Activated naive CD4-positive, alpha-beta T cell (primary cell): ENCODE measurements at places on chromosomes 3 and 15.

GRCh38 chr15:42154212-42154941, 2.1 kb downstream of the PLA2G4F start:
- DNase-seq: no peak

- DNase-seq: no peak
Measured at GRCh38 chr3:77411334-77411733, 371.4 kb downstream of the ROBO2 start.

DNA sequence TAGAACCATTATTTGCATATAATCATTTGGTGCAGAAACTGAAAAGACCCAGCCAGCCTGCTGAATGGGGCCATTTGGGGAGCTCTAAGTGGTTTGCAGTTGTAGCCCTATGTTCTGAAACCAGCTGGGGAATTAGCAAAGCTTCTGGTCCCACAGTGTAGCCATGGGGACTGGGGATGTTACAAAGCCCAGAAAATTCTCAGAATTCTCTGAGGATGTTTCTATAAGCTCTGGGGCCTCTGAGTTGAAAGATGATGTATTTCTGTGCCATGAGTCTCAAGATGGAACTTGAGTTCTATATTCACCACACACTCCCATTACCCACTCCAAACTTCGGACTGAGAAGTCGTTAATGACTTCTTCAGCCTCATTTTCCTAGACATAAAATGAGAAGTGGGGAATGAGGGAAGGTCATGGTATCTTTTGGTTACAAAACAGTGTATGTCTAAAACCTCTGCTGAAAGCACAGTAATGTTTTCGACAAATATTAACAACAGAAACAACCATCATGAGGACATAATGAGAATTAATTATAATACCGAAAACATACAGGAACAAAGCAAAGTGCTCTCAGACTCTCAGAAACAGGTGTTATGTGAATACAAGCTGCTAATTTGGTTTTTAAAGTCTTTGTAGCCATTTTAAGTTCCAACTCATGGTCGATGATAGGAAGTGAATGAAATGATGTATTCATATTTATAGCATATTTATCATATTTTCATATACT, 89.4 kb downstream of the RFTN1 start:
- no peak for DNase-seq

GRCh38 chr15:61336026-61336638, 107.0 kb upstream of the RORA start:
- DNase-seq: no peak

DNA sequence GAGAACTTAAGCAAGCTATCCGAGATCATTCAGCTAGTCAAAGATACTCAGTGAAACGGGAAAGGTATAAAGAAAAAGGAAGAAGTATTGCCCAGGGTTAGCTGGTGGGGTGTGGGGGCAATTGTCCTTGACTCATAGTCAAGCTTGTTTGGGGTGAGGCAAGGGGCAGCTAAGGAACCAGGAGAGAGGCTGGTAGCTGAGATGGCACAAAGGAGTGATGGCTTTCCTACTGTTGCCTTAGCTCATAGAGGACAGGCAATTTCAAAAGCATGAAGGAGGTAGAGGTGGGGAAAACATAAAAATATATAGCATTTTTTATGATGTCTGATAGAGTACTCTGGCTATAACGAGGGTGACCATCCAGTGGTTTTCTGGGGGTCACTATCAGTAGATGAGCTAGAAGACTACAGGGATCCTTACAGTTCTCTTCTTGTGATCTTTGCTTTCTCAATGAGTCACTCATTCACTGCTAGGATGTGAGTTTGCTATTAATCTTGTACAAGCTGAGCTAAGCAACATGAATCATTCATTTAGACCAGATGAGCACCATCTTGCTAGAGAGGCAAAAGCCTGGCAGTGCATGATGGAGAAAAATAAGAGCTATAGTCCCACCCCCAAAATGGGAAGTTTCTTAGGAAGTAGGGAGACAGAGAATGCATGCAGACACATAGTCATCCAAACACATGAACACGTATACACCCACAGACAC, 207.1 kb upstream of the PFN2 start:
- DNase-seq: no peak

- DNase-seq: no peak
Measured at GRCh38 chr15:76200083-76200465, 111.2 kb downstream of the ETFA start.

DNA sequence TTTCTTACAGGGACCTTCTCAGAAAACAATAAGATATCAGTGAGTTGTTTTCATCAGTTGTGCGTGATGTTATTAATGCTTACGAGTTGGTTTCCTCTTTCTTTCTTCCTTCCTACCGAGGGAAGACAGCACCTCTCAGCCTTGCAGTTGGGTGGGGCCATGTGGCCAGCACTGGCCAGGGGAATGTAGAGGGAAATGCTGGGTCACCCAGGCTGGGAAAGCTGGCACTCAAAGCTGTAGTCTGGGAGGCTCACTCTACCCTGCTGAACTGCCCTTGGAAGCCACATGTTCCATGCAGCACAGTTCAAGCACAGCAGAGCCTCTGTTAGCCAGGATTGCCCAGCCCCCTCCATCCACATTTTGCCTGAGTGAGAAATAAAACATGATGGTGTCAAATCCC, 10.1 kb upstream of the CHCHD6 start:
- DNase-seq: no peak

DNA sequence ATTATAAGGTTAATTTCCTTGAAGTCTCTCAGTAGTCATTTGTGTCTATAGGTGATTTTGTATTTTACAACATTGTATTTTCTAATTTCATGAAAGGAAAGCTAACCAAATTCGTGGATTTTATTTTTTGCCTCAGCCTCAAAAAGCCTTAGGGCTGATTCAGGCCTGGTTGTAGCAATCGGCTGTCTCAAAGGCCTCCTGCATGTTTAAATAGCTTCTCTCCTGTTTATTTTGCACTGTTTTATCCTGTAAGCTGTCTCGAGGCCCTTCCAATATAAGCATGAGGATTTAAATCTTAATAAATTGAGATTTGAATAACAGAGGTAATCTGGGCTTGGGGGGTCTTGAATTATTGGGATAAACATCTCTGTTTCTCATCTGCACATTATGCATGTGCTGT, 51.7 kb upstream of the ICE2 start:
- no peak for DNase-seq

- DNase-seq: no peak
Measured at GRCh38 chr3:161233557-161233956, 12.4 kb downstream of the NMD3 start.

- no peak for DNase-seq
Measured at GRCh38 chr3:52182196-52182595, 15.8 kb upstream of the ALAS1 start.
